Stimulated activated CD8-positive, alpha-beta memory T cell treated with anti-CD3 and anti-CD28 coated beads, Interleukin-7, amount 100 ng/mL, for 1 hour (primary cell): ENCODE measurements at places on chromosomes 1 and 21.

GRCh38 chr1:201761178-201761577, 67.8 kb upstream of the IPO9 start:
- DNase-seq = no peak

- no peak for DNase-seq
Measured at GRCh38 chr21:42219606-42220137, 732 bp downstream of the ABCG1 start.

DNA sequence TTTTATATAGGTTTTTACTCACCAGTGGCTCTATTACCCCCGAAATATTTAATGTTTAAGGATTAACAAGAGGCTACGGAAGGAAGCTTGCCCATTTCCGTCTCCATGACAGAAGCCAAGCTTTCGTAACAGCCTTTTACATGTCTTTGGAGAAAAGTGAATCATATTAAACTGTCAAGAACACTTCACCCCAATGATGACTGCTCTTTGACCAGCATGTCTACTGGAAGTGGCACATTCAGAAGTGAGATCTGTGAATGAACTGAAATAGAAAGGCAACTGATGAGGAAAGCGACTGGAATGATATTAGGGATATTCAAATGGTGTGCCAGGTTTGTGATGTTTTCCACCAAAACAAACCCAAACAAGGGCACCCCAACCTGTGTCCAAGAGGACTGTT, 8.5 kb upstream of the PRDM15 start:
- no peak for DNase-seq

GRCh38 chr1:6465461-6466005, 440 bp downstream of the TNFRSF25 start:
- DNase-seq = no peak

DNA sequence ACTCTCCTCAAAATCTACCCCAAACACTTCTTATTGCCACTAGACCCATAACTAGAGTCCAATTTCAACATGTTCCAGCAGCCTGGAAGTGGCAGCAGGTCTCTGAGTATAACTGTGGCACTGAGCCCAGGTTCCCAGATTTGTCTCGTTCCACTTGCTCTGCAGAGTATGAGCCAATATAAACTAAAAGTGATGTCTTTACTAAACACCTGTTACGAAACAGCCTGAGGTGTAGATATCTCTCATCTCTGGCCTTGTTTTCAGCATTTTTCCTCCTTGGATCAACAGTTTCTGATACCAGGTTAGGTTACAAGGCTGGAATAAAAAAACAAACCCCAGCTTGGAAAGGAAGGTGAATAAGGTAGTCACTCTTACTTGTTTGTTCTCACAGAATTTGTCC, 25.2 kb upstream of the PRDX6 start:
- no peak for DNase-seq

- DNase-seq = no peak
Measured at GRCh38 chr1:15870421-15870820, 22.9 kb downstream of the SPEN start.

GRCh38 chr1:64167176-64167575, 36.2 kb upstream of the UBE2U start:
- DNase-seq = no peak

DNA sequence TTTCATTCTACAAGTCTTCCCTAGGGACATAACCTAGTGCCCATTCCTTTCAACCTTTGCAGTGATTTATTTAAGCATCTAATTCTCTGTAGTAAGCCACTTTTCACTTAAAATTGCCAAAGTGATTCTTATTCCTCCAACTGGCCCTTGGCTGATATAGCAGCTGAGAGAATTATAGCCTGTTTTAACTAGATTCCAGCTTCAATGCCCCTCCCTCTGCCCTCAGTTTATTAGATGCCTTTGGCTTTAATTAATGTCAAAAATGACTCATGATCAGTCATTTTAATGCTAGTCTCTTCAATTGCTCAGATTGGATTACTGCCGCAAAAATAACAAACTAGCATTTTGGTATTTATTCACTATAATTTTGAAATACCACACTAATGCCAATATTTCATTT, 145.4 kb upstream of the KCTD3 start:
- no peak for DNase-seq

- DNase-seq = no peak
Measured at GRCh38 chr1:248804771-248805681, 20.7 kb downstream of the SH3BP5L start.

- DNase-seq = no peak
Measured at GRCh38 chr1:226691247-226691646, 47.8 kb downstream of the ITPKB start.

- no peak for DNase-seq
Measured at GRCh38 chr1:81681114-81681513, 119.6 kb upstream of the ADGRL2 start.

GRCh38 chr1:201741763-201742342, 87.1 kb upstream of the IPO9 start:
- DNase-seq = no peak

- no peak for DNase-seq
Measured at GRCh38 chr1:177476676-177477075, 305.9 kb downstream of the BRINP2 start.

DNA sequence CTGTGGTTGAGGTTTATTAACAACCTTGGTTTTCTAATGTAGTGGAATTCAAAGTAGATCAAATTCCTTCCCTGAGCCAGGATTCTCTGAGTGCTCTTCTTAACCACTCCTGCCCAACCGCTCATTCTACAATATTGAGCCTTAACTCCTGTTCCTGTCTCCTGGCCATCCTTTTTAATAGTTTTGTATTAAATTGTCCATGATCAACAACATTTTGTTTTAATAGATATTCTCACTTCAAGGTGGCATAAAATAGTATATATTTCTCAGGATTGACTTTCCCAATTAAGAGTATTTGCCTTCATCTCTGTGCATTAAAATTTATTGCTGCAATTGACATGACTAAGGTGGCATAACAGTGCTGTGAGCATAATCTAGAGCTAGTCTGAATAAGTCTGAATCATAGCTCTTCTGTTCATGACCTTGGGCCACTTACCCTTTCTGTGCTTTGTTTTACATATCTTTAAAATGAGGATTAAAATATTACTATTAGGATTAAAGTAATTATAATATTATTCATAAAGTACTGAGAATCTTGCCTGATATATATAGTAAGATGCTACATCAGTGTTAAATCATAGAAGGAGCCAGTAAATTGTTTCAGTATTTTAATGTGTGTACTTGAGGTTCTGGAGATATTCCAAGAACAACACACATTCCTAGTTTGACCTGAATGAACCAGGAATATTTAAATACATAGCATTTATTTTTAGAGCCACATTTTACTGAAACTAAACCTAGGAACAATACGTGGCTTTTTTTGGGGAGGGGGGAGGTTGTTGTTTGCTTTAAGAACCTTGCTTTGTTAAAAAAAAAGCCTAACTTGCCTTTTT, 76.4 kb downstream of the ADGRL2 start:
- DNase-seq = no peak

GRCh38 chr1:85460555-85461088, 4.3 kb downstream of the DDAH1 start:
- DNase-seq = no peak

- no peak for DNase-seq
Measured at GRCh38 chr1:18891426-18891780, 11.0 kb downstream of the ALDH4A1 start.

GRCh38 chr1:64962441-64962840, 3.9 kb downstream of the JAK1 start:
- no peak for DNase-seq

- no peak for DNase-seq
Measured at GRCh38 chr1:232263452-232263851, 366.5 kb downstream of the SIPA1L2 start.

DNA sequence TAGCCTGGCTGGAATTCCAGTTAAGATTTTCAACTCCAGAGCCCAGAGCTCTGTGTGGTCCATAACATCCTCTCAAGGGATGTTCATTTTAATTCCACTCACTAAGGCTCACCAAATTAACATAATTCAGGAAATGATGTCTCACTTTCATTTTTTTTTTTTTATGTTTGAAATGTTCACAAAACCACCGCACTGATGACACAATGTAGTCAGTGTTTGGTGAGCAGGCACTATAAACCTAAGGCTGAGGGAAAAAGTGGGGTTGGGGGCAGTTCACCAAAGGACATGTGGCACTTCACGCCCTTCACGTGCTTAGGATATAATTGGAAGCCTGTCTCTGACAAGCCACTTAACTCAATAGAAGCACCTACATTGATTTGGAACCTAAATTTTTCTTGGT, 177.3 kb upstream of the CAMK1G start:
- DNase-seq = no peak

DNA sequence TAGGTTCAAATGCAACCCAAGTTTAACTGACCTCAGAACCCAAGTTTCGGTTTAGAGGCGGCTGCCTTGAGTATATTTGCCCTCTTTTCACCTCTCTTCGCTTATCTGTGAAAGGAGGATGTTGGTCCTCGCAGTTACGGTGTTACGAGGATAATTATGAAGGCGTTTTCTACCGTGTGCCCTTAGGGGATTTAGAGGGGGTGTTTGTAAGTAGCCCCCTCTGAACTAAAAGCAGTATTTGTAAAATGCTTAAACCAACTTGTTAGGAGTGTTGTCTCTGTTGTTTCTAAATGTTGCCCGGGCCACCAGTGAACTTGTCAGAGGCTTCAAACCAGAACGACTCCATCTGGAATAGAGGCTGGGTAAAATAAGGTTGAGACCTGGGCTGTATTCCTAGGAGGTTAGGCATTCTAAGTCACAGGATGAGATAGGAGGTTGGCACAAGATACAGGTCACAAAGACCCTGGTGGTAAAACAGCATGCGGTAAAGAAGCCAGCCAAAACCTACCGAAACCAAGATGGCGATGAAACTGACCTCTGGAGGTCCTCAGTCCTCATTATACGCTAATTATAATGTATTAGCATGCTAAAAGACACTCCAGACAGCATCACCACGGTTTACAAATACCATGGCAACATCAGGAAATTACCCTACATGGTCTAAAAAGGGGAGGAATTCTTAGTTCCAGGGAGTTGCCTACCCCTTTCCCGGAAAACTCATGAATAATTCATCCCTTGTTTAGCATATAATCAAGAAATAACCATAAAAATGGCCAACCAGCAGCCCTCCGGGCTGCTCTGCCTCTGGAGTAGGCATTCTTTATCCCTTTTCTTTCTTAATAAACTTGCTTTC, 1.0 kb upstream of the PSRC1 start:
- DNase-seq = no peak

DNA sequence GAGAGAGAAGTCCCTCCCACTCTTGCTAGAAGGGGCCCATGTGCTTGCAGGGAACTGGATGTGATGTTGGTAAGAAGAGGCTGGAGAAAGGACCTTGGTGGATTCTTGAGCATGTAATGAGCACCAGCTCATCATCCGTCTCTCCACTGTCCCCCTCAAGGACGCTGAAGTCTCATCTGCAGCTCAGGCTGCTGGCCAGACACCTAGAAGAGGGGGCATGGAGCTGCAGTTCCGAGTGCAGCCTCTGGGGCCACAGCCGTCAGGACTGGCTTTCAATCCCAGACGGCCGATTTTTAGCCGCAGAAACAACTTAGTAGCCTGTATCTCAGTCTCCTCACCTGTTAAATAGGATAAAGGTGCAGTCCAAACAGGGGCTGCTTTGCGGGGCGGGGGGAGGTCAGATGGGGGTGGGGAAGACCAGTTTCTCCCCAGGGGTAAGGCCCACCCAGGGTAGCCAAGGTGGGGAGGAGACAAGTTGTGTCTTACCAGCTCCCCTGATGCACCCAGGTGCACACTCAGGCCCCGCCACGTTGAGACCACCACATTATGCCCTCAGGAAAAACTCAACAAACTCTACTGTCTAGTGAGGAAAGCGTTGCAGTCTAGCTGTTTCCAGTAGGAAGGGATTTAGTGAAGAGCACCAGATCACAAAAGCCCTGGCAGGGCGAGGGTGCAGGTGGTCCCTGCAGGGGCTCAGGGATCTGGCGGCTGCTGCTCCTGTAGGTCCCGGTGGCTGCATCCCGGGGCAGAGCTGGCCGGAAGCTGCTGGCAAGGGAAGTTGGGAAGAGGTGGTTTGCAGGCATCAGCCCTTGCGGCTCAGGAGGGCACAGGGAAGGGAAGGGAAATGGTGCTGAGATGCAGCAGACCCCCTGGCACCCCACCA, 29.5 kb downstream of the LDLRAP1 start:
- peak; percentile 16 for DNase-seq

GRCh38 chr21:14520535-14520934, 25.6 kb downstream of the SAMSN1 start:
- no peak for DNase-seq

GRCh38 chr1:111538343-111539025, 35.1 kb upstream of the ADORA3 start:
- no peak for DNase-seq

DNA sequence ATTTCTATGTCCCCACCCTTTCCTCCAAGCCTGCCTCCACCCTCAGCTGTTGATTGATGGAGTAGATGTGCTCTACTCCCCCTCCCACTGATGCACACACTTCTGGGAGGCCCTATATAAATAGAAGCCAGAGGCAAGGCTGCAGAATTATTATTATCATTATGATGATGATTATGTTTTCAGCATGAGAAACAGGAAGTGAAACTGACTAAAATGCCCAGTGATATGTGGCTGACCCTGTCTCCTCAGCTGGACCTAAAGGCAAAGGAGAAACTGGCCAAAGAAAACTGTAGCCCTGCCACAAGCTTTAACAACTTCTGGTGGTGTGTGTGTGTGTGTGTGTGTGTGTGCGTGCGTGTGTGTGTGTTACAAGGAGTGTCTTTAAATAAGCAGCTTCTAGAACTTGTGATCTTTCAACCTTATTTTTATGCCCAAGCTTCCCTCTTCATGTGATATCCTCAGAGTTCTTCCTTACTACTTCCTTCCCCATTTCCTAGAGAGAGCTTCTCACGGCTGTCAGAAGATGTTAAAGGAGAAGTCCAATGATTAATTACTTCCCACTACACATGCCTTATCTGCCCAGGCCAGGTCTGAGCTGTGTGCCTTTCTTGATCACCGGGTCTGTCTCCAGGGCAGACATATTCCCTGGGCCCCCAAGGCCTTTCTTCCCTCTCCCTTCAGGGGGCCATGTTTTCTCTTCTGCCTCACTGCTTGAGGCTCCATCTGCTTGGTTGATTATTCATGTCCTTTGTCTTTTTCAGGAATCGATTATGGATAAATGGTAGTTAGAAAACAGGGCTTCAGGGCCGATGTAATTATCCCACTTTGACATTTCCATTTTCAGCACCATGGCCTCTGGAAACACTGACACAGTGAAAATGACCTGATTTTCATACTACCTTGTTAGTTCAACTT, 11.6 kb upstream of the MAPKAPK2 start:
- DNase-seq = no peak

- DNase-seq = no peak
Measured at GRCh38 chr1:221241157-221241556, 361.9 kb downstream of the HLX start.

GRCh38 chr1:85654066-85654782, 54.0 kb downstream of the ZNHIT6 start:
- no peak for DNase-seq

GRCh38 chr1:230148126-230148652, 81.2 kb downstream of the GALNT2 start:
- DNase-seq = no peak

DNA sequence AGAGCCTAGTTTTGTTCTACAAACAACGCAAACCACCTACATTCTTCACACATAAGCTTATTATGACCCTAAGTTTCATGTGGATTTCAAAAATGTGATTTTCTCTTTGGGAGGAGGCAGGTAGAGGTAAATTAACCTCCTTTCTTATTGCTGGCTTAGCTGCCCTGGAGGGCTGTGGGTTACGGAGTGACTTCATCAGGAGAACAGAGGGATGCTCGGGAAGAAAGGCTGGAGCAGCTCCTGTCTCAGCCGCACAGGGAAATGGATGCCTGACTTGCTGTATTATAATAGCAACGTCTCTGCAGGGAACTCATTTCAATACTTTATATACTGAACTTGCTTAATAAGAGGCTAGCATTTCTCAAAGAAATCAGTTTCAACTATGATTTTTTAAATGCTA, 14.1 kb upstream of the CREG1 start:
- DNase-seq = no peak
